ENCODE measurements at places on chromosomes 2 and 18.

DNA sequence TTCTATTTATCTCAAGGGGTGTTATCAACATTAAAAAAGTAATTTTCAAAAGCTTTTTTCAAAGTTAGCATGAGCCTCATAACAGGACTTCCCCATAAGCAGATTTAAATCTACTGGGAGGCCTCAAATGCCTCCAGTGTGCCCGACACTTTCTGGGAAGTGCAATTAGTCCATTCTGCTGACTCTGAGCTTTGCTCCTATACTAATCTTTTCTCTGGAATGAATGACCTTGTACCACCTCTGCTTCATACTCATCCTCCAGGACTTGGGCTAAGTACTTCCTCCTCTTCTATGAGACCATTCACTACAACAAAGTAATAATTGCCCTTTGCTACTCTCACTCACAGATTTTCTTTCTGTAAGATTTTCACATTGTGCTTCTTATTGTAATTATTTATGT is 111.1 kb downstream of the RIT2 start:
- DNase-seq = no peak

DNA sequence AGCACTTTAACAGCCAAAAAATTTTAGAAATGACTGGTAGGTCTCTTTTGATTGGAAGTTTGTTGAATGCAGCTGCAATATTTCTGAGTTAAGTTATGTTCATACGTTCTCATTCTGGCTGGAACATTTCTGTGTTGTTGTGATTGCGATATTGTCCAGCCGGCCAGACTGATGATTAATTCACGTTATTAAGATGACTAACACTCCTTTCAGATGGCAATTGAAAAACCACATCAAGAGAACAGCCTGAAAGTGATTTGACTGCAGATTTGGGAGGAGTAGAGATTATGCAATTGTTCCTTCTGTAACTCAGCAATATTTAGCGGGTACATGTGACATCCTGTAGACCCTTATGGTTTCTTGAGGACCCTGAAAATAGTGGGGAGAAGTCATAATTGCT is 133.7 kb downstream of the FBXO15 start:
- DNase-seq = no peak

- DNase-seq = peak; percentile 77
These were observed 2.1 kb downstream of the ARID5A start for GRCh38 chr2:96538487-96539214.

DNA sequence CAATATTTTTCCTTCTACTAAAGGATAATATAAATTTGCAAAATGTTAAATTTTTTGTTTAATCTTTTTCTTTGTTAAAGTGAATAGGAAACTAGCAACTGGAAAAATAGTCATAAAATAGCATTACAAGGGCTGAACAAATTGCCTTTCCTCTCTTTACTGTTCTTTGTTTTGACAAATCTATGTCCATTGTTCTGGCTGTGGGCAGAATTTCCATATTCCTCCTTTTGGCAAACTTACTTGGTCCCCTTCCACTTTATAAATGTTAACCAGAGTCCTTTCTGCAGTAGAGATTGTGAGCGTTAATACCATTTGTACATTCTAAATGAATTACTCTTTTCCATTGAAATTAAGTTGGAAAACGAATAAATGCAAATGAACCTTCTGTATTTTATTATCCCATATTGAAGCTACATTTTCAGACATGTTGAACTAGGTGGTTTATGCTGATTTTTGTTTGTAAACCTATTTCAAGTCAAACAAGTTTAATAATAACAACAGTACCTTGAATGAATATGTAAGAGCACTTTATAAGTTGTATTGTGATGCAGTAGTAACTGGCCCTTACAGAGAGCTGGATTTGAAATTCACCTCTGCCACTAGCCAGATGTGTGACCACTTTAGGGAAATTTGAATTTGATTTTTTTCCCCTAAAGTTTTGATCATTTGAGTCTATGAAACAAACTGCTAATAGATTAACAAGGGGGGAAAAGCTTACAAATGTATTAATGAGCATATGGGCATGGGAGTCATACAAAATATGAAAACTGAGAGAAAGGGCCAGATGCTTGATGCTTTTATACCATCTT is 3.3 kb downstream of the RNF125 start:
- peak; percentile 45 for DNase-seq

GRCh38 chr2:100840519-100840918 is 20.6 kb downstream of the NPAS2 start:
- no peak for DNase-seq

DNA sequence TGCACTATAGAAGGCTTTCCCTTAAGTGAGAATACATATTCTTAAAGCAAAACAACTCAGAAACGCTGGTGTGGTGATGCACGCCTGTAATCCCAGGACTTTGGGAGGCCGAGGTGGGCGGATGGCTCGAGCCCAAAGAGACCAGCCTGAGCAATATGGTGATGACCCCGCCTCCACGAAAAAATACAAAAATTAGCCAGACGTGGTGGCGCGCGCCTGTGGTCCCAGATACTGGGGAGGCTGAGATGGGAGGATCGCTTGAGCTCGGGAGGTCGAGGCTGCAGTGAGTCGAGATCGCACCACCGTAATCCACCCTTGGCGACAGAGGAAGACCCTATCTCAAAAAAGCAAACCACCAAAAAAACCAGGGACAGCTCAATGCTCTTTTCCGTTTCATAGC is 750 bp upstream of the CCDC150 start:
- no peak for DNase-seq

DNA sequence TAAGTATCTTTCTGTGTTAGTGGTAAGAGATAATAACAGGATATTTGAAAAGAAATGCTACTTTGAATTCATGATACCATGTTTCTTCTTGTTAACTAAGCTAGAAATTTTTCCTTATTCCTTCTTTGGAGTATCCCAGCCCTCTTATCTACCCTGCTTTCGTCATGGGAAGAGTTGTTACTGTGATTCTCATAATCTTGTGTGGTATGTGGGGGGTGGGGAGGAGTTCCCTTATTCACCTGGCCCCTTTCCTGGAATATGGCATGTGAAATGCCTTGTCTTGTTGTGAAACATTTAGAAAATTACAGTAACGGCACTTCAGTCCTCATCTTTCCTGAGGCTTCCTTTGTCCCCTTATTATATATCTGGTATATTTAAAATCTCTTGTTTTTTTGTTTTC is 129.9 kb downstream of the NCOA1 start:
- no peak for DNase-seq

DNA sequence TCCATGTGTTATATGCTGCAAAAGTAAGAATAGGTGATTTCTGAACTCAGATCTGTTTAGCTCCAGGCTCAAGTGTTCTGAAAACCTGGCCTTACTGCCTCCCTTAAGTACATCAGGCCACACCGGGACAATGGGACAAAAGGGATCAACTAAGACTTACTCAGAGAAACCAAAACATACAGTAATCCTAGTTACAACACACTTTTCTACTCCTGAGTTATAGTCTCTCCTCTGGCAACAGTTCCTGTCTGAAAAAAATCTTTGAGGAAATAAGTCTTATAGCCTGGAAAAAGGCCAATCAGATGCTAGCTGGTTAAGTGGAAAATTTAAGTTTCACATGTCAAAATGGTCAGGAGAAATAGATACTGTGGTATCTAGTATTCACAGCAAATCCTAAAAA is 5.6 kb downstream of the METTL5 start:
- peak; percentile 53 for DNase-seq

DNA sequence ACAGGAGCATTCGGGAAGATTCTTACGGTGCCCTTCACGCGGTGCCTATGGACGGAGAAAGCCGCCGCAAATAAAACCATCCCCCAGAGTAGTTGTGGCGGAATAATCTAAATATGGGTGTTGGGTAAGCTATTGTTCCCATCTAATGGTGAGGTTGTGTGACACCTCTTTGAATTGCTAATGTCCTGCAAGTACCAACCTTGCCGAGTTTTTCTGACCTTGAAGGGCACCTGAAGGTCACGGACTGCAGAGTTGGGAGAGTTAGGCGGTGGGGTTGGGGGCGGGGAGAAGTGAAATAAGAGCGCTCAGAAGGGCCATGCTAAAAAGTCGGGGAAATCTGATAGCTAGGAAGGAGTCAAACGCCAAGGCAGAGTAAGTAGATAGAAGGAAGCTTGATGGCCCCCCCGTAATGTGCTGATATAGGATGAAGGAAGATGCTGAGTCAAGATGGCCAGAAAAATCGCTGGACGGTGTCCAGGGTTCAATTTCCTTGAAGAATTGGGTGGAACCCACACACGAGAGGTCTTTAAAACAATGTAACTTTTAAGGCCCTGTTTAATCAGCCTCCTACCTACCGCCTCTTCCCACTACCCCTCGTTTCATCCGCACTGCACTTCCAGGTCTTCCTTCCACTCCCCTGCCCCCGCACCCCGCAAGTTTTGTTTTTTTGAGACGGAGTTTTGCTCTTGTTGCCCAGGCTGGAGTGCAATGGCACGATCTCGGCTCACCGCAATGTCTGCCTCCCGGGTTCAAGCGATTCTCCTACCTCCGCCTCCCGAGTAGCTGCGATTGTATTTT is 600 bp downstream of the KATNAL2 start:
- peak; percentile 39 for DNase-seq

DNA sequence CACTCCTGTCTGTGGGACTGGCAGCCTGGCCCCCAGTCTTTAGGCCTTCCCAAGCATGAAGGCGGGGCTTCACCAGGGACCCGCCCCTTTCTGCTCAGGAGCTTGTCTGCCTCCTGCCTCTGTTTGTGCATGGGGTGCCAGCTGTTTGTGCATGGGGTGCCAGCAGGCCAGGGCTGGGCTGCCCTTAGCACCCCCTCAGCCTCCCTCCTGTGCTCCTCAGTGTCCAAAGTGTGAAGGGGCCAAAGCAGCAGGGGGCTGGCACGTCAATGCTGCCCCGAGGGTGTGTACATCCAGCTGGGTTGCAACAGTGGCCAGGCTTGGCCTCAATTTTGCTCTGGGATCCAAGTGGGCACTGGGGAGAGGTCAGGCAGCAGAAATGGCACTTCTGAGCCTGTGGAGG is 298.0 kb upstream of the GALNT5 start:
- DNase-seq = no peak

GRCh38 chr2:178891959-178892485 is 84.8 kb upstream of the TTN start:
- DNase-seq = no peak

- DNase-seq = no peak
These were observed 76.2 kb downstream of the TGFA start for GRCh38 chr2:70477441-70477844.

DNA sequence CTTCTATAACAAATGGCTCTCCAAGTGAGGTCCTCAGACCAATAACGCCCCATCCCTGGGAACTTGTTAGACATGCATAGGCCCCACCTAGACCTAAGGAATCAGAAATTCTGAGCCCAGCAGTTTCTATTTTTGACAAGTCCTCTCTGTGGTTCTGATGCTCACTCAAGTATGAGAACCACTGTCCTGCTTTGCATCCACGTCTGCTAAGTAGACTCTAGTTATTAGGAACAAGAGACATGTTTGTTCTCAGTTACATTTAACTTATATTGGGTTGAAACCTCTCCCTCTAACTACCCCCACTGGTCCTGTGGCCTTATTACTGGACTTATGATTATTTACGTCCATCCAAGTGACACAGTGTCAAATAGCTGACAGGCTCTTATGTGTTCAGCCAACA is 70.3 kb downstream of the TMEM17 start:
- DNase-seq = no peak

DNA sequence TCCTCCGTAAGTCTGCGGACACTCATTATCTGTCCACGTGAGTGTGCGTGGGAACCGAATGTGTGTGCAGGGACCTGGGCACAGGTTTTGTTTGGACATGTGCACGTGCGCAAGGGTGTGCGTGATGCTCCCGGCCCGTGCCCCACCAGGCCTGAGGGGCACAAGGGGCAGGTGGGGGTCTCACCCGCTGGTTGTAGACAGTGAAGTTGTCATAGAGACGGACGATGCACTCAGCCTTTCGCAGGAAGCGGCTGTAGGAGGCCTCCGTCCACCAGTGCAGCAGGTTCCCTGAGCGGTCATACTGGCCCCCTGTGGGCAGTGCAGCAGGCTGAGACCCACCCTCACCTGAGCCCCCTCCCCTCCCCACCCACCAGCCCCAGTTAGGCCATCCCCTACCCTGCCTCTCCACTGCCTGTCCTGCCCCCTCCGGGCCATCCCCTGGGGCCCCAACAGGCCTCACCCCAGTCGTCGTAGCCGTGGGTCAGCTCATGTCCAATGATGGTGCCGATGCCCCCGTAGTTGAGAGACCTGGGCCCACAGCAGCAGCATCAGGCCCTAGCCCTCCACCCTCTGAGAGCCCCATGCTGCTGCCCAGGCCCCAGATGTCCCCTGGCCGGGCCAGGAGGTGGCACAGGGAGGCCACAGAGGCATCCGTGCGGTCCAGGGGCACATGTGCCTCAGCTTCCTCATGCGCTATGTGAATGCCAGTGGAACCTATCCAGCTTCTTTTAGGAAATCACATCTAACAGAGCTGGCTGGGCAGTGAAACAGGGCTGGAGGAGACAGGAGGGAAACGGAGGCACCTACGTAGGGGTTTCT is 6.1 kb downstream of the ECEL1 start:
- no peak for DNase-seq

DNA sequence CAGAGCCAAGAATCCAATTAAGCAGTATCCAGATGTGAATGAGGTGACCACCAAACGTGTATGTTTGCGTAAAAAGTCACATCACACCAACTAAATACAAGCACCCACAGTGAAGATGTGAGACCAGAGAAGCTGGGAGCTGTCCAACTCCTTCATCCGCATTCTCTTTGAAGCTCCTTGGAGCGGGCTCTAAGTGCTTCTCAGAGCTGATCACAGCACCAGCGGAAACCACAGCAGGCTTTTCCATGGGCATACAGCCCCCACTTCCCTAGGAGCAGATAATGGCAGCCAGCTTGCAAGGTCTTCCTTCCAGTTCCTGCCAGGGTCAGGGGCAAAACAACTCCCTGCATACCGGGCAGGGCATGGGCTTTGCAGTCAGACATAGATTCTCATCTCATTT is 36.4 kb downstream of the REEP1 start:
- DNase-seq = no peak

GRCh38 chr2:235592430-235592829 is 98.6 kb downstream of the AGAP1 start:
- DNase-seq = no peak

- no peak for DNase-seq
These were observed 709.1 kb downstream of the LRRTM4 start for GRCh38 chr2:76813084-76813483.

GRCh38 chr2:33058716-33059470 is 112.1 kb downstream of the LTBP1 start:
- DNase-seq = no peak

DNA sequence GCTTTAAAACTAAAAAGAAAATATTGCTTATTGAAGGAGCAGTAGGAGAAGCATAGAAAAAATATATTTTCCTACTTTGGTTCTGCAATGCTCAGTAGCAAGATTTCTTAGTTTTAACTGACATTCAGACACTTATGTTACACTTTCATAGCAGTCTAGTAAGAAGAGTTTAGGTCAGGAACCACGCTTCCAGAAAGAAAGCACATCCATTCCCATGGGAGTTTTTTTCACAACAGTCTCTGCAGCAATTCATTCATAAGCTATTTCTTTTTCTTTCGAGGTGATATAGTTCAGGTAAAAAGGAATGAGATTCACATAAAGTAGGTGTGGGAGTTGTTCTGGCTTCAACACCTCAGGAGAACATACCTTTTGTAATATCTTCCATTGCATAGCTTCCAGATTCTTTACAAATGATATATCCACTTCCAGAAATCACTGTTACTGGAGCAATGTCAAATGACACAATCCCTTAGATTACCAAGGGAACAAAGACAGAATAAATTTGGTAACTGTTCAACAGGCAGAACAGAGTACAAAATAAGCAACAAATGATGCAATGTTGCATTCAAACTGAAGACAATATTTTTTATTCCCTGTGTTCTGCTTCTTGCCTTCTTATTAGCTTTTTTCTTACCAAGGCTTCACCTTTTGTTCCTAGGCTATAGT is 95.2 kb upstream of the GULP1 start:
- DNase-seq = no peak

GRCh38 chr2:210428393-210429179 is 48.0 kb downstream of the LANCL1 start:
- no peak for DNase-seq
